ENCODE measurements at places on chromosomes 16 and 17. TPM values are rescaled to one million over a fixed set of nuclear protein-coding genes. Genes with fewer than 3 reads are reported as not detected.

DNA sequence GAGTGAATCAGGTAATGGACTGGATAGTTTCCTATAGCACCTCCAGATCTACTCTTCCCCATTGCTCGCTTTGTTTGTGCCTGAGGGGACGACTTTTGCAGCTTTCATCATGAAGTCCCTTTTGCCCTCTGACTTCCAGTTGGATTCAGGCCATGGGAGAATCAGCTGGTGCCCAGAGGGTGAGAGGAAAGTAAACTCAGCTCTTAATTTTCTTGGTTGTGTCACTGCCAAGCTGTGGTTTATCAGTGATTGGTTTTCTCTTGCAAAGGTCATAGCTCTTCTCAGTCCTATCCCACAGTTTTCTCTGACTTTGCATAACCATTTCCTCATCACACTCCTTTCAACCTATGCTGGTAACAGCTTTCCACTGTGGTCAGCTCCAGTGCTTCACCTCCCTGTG is 200.1 kb downstream of the KCNJ2 start:
- peaks cover 7% of the 10 kb centered on the region for H3K4me1 ChIP-seq
- H3K27me3 ChIP-seq: no peaks in the 10 kb centered on the region
- no peaks in the 10 kb centered on the region for H3K36me3 ChIP-seq
- H3K27ac ChIP-seq: no peak overlapping the region
- no peak for DNase-seq

Gene RPA1
- total RNA-seq: 56.6 TPM

- peaks cover 14% of the 10 kb centered on the region for H3K4me1 ChIP-seq
- peaks cover 43% of the 10 kb centered on the region for H3K27me3 ChIP-seq
- peak; percentile 4 for DNase-seq
- H3K4me3 ChIP-seq: no peak overlapping the region
- H3K27ac ChIP-seq: no peak overlapping the region
Observed at GRCh38 chr17:83123896-83124801, 44.7 kb downstream of the METRNL start.

Gene CRK
- total RNA-seq: 70.4 TPM

DNA sequence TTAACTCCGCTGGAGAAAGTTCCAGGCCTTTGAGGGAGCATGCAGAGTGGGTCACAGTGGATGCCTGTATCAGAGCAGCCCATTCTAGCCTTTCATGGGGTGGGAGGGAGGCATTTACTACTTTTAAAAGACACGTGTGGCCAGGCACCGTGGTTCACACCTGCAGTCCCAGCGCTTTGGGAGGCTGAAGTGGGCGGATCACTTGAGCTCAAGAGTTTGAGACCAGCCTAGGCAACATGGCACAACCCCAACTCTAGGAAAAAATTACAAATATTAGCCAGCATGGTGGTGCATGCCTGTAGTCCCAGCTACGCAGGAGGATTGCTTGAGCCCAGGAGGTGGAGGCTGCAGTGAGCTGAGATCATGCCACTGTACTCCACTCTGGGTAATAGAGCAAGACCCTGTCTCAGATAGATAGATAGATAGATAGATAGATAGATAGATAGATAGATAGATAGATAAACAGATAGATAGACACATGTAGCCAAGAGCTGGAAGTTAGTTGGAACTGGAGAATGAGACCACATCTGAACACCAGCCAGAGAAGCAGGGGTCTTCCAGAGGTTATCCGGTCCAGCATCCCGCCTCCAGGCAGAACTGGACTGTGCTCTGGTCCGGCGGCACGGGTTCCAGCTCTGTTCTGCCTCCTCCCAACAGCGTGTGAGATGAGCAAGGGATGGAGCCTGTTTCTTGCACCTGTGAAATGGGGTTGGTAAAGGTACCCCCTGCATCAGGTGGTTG is 3.6 kb downstream of the ADCY7 start:
- H3K27ac ChIP-seq: no peak overlapping the region
- no peaks in the 10 kb centered on the region for H3K27me3 ChIP-seq
- peaks cover 23% of the 10 kb centered on the region for H3K4me1 ChIP-seq
- H3K4me3 ChIP-seq: no peak overlapping the region
- peak; percentile 65 for DNase-seq

GRCh38 chr17:32783602-32784001 is 93.3 kb downstream of the MYO1D start:
- no peaks in the 10 kb centered on the region for H3K27me3 ChIP-seq
- H3K4me3 ChIP-seq: no peak overlapping the region
- peaks cover 9% of the 10 kb centered on the region for H3K4me1 ChIP-seq
- peaks cover 2% of the 10 kb centered on the region for H3K36me3 ChIP-seq

GRCh38 chr16:3400779-3401688 is at the start of the genes ZNF174 and ZSCAN32:
Gene ZNF174 (plus strand): TSS chr16:3401215. CDS start chr16:3402005, 790 bp downstream.
Gene ZSCAN32 (minus strand): TSS chr16:3401004. CDS start chr16:3397557, 3,447 bp downstream.
- no peaks in the 10 kb centered on the region for H3K27me3 ChIP-seq
- DNase-seq: peak; percentile 100
- peaks cover 15% of the 10 kb centered on the region for H3K4me1 ChIP-seq

Gene ZNF385C
- total RNA-seq: 0.07 TPM

Gene P2RX1
- not detected for total RNA-seq

GRCh38 chr17:83135692-83136091 is 56.3 kb downstream of the METRNL start:
- H3K36me3 ChIP-seq: no peaks in the 10 kb centered on the region
- peaks cover 3% of the 10 kb centered on the region for H3K4me1 ChIP-seq
- H3K4me3 ChIP-seq: no peak overlapping the region
- H3K27me3 ChIP-seq: peaks cover 6% of the 10 kb centered on the region
- peak; percentile 82 for DNase-seq
- no peak overlapping the region for H3K27ac ChIP-seq

All from chondrocyte (in vitro differentiated cells).